ENCODE measurements at places on chromosomes 2 and 18. TPM values are rescaled to one million over a fixed set of nuclear protein-coding genes. Genes with fewer than 3 reads are reported as not detected.

MSH2 gene
- total RNA-seq = 45.7 TPM

TTN gene
- 7.0 TPM for total RNA-seq

SEC11C gene
- total RNA-seq = 57.9 TPM

LYPD6B gene
- not detected for total RNA-seq

SCN9A gene
- not detected for total RNA-seq

CETN1 gene
- total RNA-seq = not detected

NCK2 gene
- total RNA-seq = 54.1 TPM

DNA sequence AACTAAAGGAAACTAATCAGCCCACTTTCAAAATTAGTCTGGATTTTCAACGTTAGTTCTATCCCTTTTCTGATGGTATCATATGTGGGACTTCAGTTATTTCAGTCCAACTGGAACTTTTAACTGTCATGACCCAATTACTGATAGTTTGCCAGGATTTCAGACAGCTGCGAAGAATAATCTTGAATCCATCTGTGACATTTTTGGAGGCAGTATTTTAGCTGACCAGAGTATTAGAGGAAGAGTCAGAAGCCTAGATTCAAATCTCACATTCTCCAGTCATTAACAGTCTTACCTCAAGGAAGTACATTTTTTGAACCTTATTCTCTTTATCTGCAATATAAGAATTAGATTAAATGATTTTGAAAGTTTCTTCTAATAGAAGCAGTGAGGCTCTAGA is 81.3 kb downstream of the PTRHD1 start:
- peaks cover 30% of the 10 kb centered on the region for H3K36me3 ChIP-seq
- H3K4me3 ChIP-seq = no peak overlapping the region
- H3K27me3 ChIP-seq = no peaks in the 10 kb centered on the region
- H3K27ac ChIP-seq = no peak overlapping the region

DNA sequence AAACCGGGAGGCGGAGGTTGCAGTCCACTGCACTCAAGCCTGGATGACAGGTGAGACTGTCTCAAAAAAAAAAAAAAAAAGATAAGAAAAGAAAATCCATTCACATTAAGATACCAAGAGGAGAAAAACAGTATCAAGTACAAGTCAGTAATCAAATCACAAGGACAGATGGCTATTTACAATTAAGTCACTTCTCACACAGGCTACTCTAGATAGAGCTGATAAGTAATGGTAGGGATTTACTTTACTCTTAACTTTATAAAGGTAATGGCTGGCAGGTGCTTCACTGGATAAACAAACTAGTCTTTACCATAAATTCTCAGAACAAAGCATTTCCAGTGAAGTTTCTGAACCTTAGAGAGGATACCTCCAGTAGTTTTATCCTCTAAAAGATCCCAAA is 11.5 kb downstream of the SF3B1 start:
- no peak overlapping the region for H3K4me3 ChIP-seq
- H3K27ac ChIP-seq = no peak overlapping the region
- H3K27me3 ChIP-seq = no peaks in the 10 kb centered on the region
- DNase-seq = no peak

DNA sequence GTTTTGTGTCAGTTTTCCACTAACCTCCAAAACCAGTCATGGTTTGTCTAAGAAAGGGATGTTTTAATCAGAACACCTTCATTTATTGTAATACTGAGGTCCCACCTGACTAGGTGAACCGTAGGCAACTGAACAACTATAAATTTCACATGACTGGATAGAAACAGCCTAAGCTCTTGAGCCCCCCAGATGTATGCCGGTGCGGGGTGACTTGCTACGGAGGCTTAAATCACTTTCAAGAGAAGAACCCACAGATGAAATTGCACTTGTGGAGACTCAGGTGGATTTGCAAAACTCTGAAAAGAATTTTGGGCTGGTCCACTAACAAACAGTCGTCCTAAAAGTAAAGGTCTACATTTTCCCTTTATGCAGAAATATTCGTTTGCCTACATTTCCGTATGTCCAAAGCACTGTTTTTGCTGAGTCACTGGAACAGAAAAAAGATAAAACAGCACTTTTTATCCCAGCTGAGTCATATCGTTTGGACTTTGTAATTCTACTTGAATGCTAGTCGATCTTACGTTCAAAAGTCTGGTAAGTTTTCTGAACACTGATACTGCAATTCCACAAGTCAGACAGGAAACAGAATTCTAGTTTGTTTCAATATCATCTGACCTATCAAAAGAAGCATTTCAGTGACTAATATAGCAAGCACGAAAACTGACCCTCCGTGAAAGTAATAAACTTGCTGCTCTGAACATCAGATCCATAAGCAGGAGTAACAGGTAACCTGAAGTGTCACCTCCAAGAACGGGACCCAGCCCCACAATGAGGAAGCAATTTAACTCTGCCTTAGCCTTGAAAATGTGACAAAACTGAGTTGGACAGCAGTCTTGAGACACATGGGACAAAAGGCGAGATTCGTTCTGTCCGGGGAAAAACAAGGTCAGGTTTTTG is 18.1 kb downstream of the ZNF516 start:
- H3K27ac ChIP-seq = no peak overlapping the region
- H3K36me3 ChIP-seq = no peaks in the 10 kb centered on the region
- H3K4me1 ChIP-seq = no peaks in the 10 kb centered on the region
- no peak overlapping the region for H3K4me3 ChIP-seq
- DNase-seq = no peak

GRCh38 chr2:73939419-73939818 is 12.7 kb downstream of the DGUOK start:
- peaks cover 36% of the 10 kb centered on the region for H3K36me3 ChIP-seq
- H3K4me3 ChIP-seq = no peak overlapping the region
- no peak for DNase-seq
- H3K27me3 ChIP-seq = no peaks in the 10 kb centered on the region

DNA sequence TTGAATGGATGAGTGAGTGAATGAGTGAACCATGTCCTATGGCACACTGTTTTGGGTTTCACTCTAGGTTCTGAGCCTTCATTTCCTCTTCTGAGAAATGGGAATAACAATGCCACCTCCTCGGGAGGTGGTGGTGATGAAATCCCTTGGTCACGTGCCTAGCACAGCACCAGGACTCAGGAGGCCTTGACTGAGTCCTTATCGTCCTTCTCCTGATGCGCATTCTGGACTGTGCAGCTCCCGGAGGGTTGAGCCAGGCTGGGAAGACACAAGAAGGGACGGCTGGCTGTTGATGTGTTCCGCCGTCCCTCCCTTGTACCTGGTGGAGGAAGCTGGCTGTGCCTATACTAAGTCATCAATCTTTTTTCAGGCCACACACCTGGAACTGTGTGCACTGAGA is 437.3 kb downstream of the ZNF521 start:
- H3K4me1 ChIP-seq = no peaks in the 10 kb centered on the region
- DNase-seq = no peak
- no peak overlapping the region for H3K4me3 ChIP-seq
- H3K36me3 ChIP-seq = no peaks in the 10 kb centered on the region

- no peaks in the 10 kb centered on the region for H3K27me3 ChIP-seq
- peaks cover 52% of the 10 kb centered on the region for H3K4me1 ChIP-seq
Measured at GRCh38 chr2:160334028-160334741, 134.1 kb upstream of the ITGB6 start.

DNA sequence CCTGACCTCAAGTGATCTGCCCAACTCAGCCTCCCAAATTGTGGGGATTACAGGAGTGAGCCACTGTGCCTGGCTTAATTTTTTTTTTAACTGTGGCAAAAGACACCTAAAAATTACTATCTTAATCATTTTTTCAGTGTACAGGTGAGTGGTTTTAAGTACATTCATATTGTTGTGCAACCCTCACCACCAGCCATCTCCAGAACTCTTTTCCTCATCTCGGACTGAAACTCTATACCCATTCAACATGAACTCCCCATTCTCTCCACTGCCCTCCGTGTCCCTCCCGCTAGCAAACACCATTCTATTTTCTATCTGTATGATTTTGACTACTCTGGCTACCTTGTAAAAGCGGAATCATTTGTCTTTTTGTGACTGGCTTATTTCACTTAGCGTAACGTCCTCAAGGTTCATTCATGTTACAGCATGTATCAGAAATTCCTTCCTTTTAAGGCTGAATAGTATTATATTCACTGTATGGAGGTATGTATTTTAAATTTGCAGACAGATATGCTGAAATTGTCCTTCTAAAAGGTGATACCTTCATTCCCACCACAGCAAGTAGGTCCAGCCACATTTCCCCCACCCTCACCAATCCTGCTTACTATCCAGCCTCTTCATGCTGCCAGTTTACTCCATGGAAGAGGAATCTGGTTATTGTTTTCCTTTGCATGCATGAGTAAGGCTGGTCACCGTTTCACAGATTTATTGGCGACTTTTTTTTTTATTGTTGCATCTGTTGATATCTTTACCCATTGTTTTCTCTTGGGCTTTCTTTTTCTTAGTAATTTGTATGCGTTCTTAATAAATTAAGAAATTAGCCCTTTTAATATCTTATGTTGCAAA is 40.6 kb upstream of the ANXA4 start:
- no peak overlapping the region for H3K27ac ChIP-seq
- no peak for DNase-seq
- H3K27me3 ChIP-seq = no peaks in the 10 kb centered on the region
- H3K4me3 ChIP-seq = no peak overlapping the region

DNA sequence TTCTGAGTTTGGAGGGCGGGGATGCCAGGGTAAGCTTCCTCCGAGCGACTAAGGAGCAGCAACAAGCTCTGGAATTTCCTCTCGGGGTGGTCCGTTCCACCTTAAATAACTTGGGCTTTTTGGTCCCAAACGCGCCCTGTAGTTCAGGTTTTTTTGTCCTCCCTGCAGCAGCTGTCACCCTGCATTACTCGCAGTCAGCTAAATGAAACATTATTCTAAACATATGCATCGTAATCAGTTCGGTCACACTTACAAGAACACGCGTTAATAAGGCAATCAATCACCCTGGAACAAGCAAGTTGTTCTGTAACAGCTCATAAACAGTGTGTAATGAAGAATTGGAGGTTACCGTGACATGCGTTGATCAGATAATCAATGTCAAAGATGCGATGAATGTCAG is 8.3 kb downstream of the EVX2 start:
- peaks cover 3% of the 10 kb centered on the region for H3K36me3 ChIP-seq
- H3K4me1 ChIP-seq = peaks cover 6% of the 10 kb centered on the region
- peaks cover 82% of the 10 kb centered on the region for H3K27me3 ChIP-seq
- no peak for DNase-seq
- H3K27ac ChIP-seq = no peak overlapping the region

- no peak for DNase-seq
- no peaks in the 10 kb centered on the region for H3K4me1 ChIP-seq
- no peaks in the 10 kb centered on the region for H3K36me3 ChIP-seq
- H3K4me3 ChIP-seq = no peak overlapping the region
- H3K27ac ChIP-seq = no peak overlapping the region
Measured at GRCh38 chr2:16402891-16403290, 262.7 kb downstream of the CYRIA start.

GRCh38 chr2:235044501-235045271 is 92.9 kb downstream of the SH3BP4 start:
- DNase-seq = peak; percentile 42
- H3K4me3 ChIP-seq = no peak overlapping the region
- H3K27ac ChIP-seq = no peak overlapping the region
- peaks cover 18% of the 10 kb centered on the region for H3K27me3 ChIP-seq
- H3K36me3 ChIP-seq = no peaks in the 10 kb centered on the region

DNA sequence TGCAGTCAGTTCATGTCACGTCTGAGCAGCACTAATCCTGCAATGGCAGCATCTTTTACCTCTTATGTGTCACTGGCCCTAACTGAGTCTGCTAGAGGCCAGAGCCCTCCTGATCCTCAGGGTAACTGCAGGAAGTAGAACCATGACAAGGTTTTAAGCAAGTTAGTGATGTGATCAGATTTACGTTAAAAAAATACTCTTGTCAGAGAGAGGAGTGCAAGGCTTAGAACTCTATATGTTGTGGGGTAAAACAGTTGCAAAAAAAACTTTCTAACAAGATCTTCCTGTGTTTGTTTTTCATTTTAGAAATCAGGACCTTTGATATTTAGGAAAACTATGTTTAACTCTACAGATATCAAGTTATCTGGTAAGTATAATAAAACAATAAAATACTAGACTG is 4.6 kb downstream of the TMEM87B start:
- no peaks in the 10 kb centered on the region for H3K27me3 ChIP-seq
- H3K4me1 ChIP-seq = peaks cover 53% of the 10 kb centered on the region
- peaks cover 56% of the 10 kb centered on the region for H3K36me3 ChIP-seq
- no peak for DNase-seq
- no peak overlapping the region for H3K27ac ChIP-seq
- H3K4me3 ChIP-seq = no peak overlapping the region

DNA sequence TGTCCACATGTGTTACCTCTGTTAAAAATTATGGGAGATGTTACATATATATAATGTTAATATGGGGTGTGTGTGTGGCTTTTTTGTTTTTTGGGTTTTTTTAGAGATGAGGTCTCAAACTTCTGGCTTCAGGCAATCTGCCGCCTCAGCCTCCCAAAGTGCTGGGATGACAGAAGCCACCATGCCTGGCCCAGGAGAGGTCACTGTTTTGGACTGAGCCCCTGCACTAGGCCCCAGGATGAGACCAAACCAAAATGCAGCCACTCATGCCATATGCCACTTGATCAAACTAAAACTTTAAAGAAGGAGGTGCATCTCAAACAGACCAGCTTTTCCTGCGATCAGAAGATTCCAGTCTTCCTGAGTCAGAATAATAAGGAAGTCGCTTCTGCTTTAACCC is 2.5 kb downstream of the ADI1 start:
- peaks cover 37% of the 10 kb centered on the region for H3K36me3 ChIP-seq
- H3K4me1 ChIP-seq = peaks cover 39% of the 10 kb centered on the region
- no peak overlapping the region for H3K4me3 ChIP-seq
- H3K27me3 ChIP-seq = peaks cover 4% of the 10 kb centered on the region
- no peak for DNase-seq

DNA sequence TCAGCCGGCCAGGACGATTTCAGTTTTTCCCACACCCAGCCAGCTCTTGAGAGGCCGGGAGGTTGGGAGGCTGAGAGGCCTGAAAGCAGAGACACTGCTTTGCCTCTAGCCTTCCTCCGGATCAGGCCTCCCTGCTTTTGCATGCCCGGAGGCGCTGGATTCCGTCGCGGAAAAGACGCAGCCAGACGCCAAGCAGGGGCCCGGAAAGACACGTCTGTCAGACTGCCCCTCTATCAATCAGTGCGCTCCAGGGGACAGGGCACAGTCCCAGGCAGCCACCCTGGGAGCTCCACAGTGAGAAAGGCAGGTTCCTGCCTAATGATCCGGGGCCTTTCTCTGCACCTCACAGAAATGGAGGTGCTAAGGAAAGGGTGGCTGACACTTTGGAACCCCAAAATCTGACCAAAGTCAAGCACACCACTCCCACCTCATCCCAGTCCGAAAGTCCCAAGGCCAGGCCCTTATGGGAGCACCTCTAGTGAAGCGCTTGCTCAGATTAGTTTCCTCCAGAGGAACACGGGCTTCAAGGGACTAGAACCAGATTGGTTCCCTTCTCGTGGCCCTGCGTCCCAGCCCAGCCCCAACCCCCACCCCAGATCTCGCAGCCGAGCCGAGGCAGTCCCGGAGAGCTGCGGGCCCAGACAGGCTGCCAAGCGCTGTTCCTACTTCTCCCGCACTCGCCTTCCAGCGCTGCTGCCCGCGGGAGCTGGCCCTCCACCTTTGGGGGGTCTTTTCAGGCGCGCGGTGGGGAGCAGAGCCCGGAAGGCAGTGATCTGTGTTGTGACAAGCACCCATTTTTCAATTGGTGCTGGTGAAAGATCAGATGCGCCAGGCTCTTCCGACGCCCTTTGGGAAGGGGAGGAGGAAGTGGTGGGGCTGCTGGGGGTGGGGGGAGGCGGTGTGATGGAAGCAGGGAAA is 5.0 kb downstream of the DLX1 start:
- H3K27me3 ChIP-seq = peaks cover 91% of the 10 kb centered on the region
- no peak overlapping the region for H3K27ac ChIP-seq
- DNase-seq = peak; percentile 36

All from activated CD8-positive, alpha-beta memory T cell treated with anti-CD3 and anti-CD28 coated beads, Interleukin-2, amount 10 ng/mL, durations not matched to agents 7 days and 5 days (primary cell).